ENCODE measurements at places on chromosomes 2 and 18.
A peak's percentile ranks its signal among the peaks of the same experiment; 100 is the strongest.

DNA sequence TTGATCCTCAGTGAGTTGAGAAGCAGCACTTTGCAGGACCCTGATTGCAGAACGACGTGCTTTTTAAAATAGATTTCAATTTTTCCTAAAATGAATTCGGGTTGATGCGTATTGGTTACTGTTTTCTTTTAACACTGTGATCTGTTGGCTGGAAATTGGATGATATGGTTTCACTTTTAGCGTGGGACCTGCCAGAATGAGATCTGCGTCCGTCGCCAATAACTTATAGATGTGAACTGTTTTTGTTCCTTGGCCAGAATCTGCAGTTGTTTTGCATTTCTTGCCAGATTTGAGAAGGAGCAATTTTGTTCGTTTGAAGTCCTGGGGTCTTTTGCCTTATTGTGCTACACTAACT is 703 bp downstream of the UGGT1 start:
- no peak for DNase-seq

- DNase-seq, result no peak
Observed at GRCh38 chr18:10274301-10274700, 180.1 kb upstream of the APCDD1 start.

DNA sequence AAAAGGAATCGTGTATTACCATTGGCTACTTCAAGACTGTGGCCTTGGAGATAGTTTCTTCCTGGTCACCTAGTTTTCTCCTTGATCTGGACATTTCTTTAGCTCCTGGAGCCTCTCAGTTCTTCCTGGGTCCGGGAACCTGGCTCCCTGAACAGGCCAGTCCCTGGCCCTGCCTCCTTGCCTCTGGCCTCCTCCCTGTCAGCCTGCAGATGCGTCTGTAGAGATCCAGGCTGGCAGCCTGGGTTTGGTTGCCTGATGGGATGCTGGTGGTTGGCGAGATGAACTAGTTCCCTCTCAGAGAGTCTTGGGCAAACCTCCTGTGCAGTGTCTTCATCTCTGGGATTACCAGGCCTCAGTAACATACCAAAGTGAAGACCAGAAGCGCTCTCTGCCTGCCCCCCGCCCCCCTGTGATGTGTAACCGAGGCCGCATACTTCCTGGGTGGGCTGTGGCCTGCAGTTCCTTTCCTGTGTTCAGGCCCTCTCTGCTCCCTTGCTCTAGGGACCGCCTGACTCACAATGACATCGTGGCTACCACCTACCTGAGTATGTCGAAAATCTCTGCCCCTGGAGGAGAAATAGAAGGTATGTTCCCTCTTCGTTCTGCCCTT is 85.4 kb downstream of the DYSF start:
- DNase-seq, result no peak

GRCh38 chr2:207750345-207750744 is 19.4 kb downstream of the FZD5 start:
- peak; percentile 95 for DNase-seq

All from NCI-H748 treated with DMSO at 0.1 percent for 48 hours (cell line).